Lower lobe of right lung (tissue), 2 donors: ENCODE measurements at places on chromosomes 1 and 21. TPM values are rescaled to one million over a fixed set of nuclear protein-coding genes. Genes with fewer than 3 reads are reported as not detected.

GRCh38 chr1:118185084-118185832, at the start of gene SPAG17:
Gene SPAG17 (minus strand): TSS chr1:118185228. CDS start chr1:118185157, 71 bp downstream.
- H3K4me3 ChIP-seq: peak within 1 kb of the TSS; percentile 33
- H3K36me3 ChIP-seq: no peaks in the 10 kb centered on the region
- peaks cover 5% of the 10 kb centered on the region for H3K4me1 ChIP-seq
- peak; percentile 73 for DNase-seq
- H3K27me3 ChIP-seq: no peaks in the 10 kb centered on the region
- no peak within 1 kb of the TSS for H3K27ac ChIP-seq

- no peak overlapping the region for H3K4me3 ChIP-seq
- no peak overlapping the region for H3K27ac ChIP-seq
- no peaks in the 10 kb centered on the region for H3K4me1 ChIP-seq
- no peaks in the 10 kb centered on the region for H3K27me3 ChIP-seq
- peaks cover 6% of the 10 kb centered on the region for H3K36me3 ChIP-seq
These were observed 156.2 kb downstream of the DENND1B start for GRCh38 chr1:197619008-197619640.

GRCh38 chr1:169387399-169387798, 19.4 kb downstream of the BLZF1 start:
- DNase-seq: no peak
- H3K36me3 ChIP-seq: peaks cover 92% of the 10 kb centered on the region
- no peaks in the 10 kb centered on the region for H3K4me1 ChIP-seq
- H3K27me3 ChIP-seq: no peaks in the 10 kb centered on the region
- no peak overlapping the region for H3K27ac ChIP-seq

GRCh38 chr1:4176841-4177240, 276.8 kb upstream of the C1orf174 start:
- H3K4me1 ChIP-seq: no peaks in the 10 kb centered on the region
- no peak overlapping the region for H3K4me3 ChIP-seq
- DNase-seq: no peak
- H3K27ac ChIP-seq: no peak overlapping the region
- H3K27me3 ChIP-seq: peaks cover 18% of the 10 kb centered on the region

DNA sequence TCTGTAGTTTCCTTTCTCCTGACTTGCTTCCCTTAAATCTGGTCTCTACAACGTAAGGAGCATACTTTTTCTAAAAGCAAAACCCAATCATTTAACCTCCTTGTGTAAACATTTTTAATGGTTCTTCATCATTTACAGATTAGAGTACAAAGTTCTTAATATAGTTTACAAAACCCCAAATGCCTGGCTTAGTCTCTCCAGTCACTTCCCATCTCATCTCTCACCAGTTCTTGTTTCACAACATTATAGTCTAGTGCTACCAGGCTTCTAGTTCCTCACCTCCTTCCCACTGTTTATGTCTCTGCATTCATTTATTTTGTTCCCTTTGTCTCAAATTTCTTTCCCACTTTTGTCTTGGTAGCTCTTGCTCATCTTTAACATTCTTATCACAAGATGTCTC, 168.4 kb downstream of the FASLG start:
- H3K36me3 ChIP-seq: no peaks in the 10 kb centered on the region
- no peak for DNase-seq
- peaks cover 12% of the 10 kb centered on the region for H3K4me1 ChIP-seq
- no peak overlapping the region for H3K4me3 ChIP-seq

DNA sequence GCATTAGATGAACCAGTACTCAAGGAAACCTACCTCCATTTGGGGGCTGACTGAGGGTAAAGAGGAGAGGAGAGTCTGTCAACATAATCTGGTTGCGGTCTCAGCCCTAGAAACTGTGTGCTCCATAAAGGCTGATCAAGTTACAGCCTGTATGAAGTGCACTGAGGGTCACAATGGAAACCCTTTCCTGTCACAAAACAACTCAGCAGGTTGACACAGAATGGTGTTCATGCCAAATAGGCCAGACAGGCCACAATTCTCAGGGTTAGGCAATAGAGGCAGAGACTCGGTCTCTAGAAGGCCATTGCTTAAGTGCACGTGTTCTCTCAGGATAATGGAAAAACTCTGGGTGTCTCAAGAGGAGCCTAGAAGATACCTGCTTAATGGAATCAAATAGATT, 4.1 kb upstream of the ANKRD35 start:
- H3K27me3 ChIP-seq: peaks cover 3% of the 10 kb centered on the region
- H3K36me3 ChIP-seq: no peaks in the 10 kb centered on the region
- no peak overlapping the region for H3K27ac ChIP-seq

CLDN17 gene
- not detected for total RNA-seq
